CD4-positive, alpha-beta T cell (primary cell): ENCODE measurements at places on chromosomes 2 and 18.

DNA sequence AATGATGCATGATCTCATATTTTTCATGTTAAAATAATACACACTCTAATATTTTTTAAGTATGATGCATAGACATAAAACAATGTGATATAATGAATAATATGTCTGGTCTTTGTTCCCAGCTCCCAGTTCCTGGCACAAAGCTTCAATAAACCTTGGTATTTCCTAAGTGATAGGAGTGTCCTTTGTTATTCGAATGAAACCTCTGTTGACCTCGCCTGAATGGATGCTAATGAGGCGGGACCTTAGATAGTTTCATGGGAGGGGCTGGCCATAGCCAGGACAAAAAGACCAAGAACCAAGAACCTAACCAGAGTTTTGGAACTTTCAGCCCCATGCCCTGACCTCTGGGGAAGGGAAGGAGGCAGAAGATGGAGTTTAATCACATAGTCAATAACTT, 257.7 kb upstream of the COPS8 start:
- no peak for DNase-seq

DNA sequence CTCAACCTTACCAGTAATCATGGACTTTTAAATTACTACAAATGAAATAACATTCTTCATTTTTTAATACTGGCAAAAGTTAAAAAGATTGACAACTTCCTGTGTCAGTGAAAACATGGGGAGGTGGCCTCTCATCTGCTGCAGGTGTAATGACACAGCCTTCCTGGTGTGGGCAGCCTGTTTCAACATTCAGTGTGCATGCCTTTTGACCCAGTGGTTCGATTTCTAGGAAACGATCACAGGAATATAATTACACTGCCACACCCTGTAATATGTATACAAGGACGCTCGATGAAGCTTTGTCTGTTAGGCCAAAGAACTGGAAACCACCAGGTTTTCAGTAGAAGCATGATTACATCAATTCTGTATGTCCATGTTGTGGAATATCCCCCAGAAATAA, 68.7 kb downstream of the MTHFD2 start:
- DNase-seq = peak; percentile 33

DNA sequence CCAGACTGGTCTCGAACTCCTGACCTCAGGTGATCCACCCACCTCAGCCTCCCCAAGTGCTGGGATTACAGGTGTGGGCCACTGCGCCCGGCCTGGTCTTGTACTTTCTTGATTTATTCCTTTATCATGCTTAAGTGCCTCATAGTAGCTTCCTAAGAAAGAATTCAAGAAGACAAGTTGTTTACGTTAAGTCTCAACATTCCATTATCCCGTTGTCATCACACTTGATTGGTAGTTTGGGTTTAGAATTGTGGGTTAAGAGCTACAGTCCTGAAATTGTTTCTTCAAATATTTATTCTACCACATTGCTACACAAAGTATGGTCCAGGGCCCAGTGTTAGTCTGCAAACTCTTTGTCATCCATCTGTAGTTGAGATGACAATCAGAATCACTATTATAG, 194.0 kb downstream of the VWC2L start:
- DNase-seq = no peak

DNA sequence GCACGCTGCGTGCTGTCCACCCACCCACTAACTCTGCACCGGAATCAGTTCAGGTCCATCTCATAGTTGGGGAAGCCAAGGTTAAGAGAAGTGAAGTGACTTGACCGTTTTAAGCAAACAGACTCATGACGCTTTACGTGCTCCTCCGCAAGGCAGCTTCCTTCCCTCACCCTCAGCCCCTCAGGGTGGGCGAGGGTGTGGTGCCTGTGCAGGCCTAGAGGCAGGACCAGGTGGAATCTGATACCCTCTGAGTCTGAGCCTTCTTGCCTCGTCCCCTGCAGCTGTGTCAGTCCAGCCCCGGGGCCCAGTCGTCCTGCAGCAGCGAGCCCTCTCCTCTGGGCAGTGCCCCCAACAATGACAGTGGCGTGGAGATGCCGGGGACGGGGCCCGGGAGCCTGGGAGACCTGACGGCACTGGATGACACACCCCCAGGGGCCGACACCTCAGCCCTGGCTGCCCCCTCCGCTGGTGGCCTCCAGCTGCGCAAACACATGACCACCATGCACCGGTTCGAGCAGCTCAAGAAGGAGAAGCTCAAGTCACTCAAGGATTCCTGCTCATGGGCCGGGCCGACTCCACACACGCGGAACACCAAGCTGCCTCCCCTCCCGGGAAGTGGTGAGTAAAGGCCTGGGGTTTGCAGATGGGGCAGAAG, 250.5 kb downstream of the GLI2 start:
- DNase-seq = no peak

DNA sequence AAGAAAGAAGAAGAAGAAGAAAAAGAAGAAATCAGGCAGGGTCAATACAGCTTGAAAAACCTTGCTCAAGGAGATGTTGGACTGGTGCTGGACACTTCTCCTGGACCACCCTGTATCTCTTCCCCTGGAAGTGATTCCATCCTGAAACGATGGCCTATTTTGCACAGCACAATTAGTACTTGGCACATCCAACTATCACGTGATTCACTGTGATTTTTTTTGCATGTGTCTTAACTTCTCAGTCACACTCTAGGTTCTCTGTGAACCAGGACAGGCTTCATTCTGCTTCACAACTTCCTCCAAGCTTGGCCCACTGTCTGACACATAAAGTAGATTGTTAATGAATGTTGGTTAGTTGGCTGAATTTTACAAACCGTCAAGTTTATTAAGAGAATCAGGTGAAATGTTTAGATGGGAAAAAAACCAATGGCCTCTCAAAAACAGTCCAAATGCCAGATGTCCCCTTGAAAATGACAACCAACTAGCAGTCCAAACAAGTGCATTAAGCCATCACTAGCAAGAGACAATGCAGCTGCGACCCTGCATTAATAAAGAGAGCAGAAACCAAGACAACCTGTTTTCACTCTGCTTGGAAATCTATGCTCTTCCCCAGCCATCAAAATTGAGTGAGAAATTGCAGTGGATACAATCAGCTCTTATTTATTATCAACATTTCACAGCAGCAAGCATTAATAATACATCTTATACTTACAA, 300.0 kb upstream of the CHAC2 start:
- no peak for DNase-seq

DNA sequence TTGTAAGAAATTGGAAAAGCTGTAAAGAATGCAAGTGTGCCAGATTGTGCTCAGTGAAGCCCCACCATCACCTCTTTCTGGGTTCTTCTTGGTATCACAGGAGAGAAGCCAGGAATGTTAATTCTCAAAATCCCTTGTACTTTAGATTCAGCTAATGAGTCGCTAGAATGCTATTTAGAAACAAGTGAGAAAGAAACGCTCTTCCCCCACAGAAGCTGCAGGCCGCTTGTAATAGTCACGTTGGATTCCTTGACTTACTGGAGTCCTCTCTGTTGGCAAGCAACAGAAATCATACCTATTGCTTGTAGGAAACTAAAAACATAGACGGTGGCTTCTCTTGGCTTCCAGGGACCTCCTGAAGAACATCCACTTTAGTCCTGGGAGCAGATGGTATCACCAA, 375.6 kb upstream of the LRATD1 start:
- no peak for DNase-seq

DNA sequence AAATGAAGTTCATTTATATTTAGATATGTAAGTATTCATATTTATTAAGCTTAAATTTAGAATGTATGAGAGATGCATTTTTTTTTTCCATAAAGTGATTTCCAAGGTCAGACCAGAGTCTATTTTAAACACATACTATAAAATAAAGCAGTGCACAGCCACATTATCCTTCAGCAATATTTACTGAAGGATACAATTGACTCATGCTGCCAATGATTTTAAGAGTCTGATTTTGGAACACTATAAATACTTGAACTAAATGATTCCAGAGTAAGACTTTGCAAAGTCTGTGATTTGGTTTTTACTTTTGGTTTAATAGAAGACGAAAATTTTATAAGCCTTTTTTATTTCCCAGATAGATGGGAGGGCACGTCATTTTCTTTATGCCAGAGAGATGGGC, 107.1 kb downstream of the EPHA4 start:
- no peak for DNase-seq

DNA sequence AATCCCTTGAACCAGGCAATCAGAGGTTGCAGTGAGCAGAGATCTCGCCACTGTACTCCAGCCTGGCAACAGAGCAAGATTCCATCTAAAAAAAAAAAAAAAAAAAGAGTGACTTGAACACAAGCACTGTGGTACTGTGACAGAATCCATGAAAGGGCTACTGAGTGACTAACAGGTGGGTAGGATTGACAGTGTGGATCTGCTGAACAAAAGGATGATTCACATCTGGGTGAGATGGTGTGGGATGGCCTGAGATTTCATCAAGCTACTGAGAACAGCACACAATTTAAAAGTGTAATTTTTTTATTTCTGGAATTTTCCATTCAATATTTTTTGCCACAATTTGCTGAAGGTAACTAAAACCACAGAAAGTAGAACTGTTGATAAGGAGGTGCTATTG, 13.3 kb upstream of the SP3 start:
- DNase-seq = no peak

- no peak for DNase-seq
Observed at GRCh38 chr2:231633241-231633976, 40.7 kb downstream of the TEX44 start.

- DNase-seq = no peak
Observed at GRCh38 chr18:61608316-61608715, 275.1 kb downstream of the CDH20 start.

DNA sequence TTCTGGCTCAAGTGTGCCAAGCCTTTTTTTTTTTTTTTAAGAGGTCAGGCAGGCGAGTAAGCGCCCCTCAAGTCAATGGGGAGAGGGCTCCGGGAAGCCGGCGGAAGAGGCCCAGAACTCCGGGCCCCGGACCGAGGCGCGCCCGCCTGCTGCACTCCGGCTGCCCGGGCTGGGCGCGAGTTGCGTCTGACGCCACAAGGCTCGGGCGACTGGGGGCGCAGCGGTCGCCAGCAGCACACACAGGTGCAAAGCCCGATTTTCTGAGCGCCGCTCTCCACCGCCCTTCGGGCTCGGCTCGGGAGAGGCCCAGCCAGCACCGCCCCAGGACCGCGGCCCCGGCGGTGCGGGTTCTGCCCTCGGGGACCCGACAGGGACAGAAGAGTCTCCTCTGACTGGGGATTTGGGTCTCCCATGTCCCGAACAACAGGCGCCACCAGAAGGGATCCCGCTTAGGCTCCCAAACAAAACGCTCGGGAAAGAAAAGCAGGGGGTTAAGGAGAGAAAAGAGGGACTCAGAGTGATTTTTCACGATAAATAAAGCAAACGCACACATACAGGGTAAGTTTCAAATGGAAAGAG, 787 bp downstream of the ERBB4 start:
- no peak for DNase-seq

DNA sequence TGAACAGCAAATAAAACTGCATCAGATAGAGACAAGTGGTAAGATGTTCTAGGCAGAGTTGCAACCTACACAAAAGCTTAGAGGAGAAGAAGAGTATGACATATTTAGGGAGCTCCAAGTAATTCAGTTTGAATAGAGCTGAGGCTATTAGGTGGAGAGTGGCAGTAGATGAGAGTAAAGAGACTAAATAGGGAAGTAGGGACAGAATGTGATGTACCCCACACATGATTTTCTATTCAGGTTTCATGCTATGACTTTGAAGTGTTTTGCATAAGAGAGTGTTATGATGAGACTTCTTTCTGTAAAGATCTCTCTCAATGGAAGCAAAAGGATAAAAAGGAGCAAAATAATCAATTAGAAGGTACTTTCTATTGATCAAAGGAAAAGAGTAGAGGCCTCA, 206.8 kb upstream of the ERBB4 start:
- DNase-seq = no peak

- DNase-seq = no peak
Observed at GRCh38 chr2:105903051-105903674, 158.5 kb downstream of the NCK2 start.

DNA sequence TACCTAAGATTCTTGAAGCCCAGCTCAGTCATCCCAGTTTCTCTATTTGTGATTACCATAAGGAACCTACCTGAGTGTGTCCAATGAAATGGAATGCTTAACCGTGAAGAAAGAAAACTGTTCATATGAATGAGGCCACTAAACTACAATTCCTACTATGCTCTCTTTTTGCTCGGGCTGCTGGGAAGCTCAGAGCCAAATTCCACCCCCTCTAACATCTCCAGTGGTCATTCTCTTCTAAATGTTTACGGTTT, 8.3 kb downstream of the MYCN start:
- no peak for DNase-seq

DNA sequence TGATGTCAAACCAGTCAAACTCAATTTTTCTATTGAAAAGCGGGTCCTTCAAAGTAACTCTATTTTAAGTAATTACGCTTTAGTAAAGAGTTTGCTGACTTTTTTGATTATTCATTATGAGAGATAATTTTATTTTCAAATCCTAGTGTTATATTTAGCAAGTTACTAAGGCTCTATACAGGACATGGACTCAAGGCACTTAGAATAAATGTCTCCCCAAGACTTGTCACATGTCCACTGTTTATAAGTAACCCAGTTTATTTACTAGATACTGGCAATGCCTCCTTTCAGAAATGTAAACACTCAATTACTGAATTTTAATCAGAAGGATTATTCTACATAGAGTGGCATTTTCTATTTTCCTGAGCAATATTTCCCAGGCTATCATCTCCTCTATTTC, 638.1 kb downstream of the ERBB4 start:
- DNase-seq = no peak

GRCh38 chr2:46371854-46372253, 74.6 kb downstream of the EPAS1 start:
- no peak for DNase-seq

- DNase-seq = no peak
Observed at GRCh38 chr2:233802132-233802815, 24.1 kb downstream of the MROH2A start.

GRCh38 chr2:62042944-62043343, 137.5 kb downstream of the COMMD1 start:
- no peak for DNase-seq

DNA sequence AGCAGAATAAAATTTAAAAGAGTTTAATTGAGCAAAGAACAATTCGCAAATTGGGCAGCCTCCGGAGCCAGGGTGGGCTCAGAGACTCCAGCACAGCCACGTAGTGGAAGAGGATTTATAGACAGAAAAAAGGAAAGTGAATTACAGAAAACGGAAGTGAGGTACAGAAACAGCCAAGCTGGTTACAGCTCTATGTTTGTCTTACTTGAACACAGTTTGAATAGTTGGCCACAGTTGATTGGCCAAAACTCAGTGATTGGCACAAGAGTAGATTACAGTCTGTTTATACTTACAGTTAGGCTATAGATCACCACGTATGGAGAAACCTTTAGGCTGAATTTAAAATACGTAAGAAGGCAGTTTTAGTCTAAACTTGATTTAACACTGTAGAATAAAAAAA, 78.8 kb upstream of the NEDD4L start:
- DNase-seq = no peak

GRCh38 chr2:199344012-199344411, 113.7 kb downstream of the SATB2 start:
- no peak for DNase-seq

GRCh38 chr2:160390544-160391455, 102.8 kb downstream of the RBMS1 start:
- no peak for DNase-seq

DNA sequence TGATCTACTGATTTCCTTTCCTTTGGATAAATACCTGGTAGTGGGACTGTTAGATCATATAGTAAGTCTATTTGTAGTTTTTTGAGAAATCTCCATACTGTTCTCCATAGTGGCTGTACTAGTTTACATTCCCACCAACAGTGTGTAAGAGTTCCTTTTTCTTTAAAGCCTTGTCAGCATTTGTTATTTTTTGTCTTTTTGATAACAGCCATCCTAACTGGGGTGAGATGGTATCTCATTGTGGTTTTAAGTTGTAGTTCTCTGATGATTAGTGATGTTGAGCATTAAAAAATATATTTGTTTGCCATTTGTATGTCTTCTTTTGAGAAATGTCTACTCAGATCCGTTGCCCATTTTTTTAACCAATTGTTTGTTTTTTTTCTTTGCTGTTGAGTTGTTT, 33.9 kb upstream of the EPG5 start:
- no peak for DNase-seq
